D341Med (cell line): ENCODE measurements at places on chromosomes 16 and 17.

- DNase-seq, result no peak
Observed at GRCh38 chr16:16985707-16986106, 485.1 kb downstream of the XYLT1 start.

DNA sequence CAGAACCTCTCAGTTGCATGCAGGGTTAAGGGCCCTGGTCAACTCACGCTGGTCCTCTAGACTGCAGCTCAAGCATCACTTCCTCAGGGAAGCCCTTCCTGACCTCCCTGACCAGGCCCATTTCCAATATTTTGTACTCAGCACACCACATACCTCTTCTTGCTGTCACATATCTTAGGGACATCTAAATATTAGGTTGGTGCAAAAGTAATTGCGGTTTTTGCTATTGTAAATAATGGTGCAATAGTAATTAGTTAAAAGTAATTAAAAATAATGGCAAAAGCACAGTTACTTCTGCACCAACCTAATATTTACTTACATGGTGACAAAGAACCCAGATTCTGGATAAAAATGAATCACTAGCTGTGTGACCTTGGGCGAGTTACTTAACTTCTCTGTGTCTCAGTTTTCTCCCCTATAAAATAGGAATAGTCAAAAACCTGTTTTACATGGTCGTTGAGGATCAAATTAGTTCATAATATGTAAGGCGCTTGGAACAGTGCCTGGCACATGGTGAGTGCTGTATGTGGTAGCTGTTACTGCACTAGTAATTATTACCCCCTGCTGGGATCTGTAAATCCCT is 177.4 kb downstream of the PRKCB start:
- DNase-seq, result no peak

- DNase-seq, result no peak
Observed at GRCh38 chr16:72166954-72167561, 4.9 kb downstream of the PMFBP1 start.

DNA sequence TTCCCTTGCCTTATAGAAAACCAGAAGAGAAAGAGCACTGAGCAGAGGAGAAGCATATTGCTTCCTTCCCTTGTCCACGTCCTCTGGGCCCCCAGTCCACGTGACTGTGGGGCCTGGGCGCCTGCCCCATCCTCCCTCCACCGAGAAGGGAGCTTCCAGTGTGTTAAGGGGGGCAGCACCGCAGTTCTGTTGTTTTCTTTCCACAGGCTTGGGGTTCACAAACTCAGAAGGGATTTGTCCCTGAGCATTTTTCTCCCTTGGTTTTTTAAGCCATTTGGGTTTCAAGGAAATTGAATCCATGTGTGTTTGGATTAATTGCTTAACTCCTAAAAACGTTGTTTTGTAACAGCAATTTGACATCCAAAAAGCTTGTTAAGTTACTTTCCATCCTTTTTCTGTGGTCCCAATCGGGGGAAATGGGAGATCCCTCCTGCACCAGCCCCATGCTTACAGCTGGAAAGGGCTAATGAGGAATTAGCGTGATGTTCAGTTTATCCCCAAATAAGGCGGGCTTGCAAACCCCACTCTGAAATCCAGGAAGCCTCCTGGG is 347.5 kb upstream of the TNRC6C start:
- DNase-seq, result peak; percentile 29

GRCh38 chr16:49292413-49292812 is 10.8 kb upstream of the CBLN1 start:
- DNase-seq, result no peak

- DNase-seq, result no peak
Observed at GRCh38 chr16:21994856-21995465, 6.0 kb downstream of the PDZD9 start.

DNA sequence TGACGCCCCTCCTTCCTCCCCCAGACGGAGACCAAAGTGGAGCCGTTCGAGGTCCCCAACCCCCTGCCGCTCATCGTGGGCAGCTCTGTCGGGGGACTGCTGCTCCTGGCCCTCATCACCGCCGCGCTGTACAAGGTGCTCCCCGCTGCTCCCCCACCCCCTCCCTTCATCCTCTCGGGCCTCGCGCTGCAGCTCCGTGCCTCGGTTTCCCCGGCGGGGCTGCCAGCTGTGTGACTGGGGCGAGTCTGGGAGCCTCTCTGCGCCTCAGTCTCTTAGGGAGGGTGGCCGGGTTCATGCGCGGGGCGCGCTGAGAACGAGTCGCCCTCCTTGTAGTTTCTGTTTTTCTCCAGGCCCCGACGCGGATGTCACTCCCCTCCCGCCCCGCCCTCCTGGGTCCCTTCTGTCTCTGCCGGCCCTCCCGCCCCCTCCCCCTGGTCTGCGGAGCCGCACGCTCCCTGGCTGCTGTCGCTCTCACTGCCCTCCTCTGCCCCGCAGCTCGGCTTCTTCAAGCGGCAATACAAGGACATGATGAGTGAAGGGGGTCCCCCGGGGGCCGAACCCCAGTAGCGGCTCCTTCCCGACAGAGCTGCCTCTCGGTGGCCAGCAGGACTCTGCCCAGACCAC is 23.7 kb upstream of the ITGAX start:
- peak; percentile 31 for DNase-seq

DNA sequence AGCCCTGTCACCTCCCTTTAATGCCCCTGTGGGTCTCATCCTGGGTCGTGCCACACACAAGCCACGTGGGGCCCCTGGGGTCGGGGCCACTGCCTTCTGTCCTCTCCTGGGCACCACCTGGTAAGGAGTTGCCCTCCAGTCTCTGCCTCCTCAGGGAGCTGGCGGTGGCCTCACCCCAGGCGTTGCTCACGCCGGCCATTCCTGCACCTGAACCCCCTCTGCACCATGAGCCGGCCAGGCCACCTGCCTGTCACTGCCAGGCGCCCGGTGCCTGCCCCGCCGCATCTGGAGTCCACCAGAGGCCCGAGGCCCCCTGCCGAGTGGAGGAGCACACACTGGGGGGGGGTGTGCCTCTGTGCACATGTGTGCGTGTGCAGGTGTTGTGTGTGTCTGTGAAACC is 10.4 kb downstream of the NHERF2 start:
- no peak for DNase-seq

- DNase-seq, result no peak
Observed at GRCh38 chr16:11310997-11311561, 29.9 kb upstream of the PRM1 start.

- no peak for DNase-seq
Observed at GRCh38 chr16:60905811-60906210, 1130.4 kb downstream of the CDH8 start.

GRCh38 chr16:84613408-84614072 is 4.3 kb downstream of the COTL1 start:
- no peak for DNase-seq

DNA sequence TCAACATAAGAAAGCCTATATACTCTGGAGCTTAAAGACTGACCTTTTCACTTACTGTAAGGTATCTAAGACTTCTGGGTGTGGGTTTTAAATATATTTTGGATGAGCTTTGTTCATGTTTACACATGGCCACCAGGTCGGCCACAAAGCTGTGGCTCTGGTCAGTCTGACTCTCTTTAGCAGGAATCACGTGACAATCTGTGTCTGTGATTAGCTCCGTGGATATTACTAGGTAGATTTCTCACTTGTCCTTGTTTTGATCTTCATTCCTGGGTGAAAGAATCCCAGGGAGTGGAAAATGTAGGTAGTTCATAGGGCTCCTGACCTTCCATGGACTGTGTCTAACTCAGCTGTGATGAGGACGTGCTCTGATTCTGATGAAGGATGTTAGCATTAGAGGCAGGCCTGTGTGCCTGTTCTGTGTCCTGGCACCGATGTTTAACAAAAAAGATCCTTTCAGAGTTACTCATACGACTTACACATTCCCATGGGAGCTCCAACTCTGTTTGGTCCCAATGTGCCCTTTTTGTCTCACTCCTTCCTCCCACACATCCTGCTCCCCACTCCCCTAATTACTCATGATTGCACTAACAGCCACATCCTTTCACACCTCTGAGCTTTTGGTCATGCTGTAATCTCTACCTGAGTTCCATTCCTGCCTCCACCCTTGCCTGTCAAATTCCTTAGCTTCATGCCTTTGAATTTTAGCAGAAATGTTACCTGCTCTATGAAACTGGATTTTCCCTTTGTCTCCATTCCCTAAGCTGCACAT is 425.1 kb downstream of the MAF start:
- no peak for DNase-seq

DNA sequence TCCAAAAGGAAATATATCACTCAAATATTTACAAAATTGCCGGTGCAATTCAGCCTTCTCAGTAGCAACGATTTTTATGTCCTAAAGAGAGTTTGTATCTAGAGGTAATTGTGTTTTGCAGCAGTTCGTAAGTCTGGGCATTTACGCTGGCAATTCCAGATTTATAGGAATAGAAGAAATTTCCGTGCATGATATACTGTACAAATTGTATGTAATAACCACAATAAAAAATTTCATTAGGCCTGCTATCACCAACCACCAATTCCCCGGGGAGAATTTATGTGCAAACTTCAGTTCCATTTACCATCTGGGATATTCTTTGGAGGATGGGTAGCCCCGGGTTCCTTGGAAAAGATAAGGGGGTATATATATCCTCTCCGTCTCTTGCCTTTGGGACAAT is 401.5 kb downstream of the TMEM114 start:
- DNase-seq, result no peak

GRCh38 chr16:54934481-54935265 is 4.0 kb downstream of the IRX5 start:
- peak; percentile 50 for DNase-seq

GRCh38 chr17:39213852-39214251 is 11.9 kb downstream of the STAC2 start:
- DNase-seq, result no peak

- DNase-seq, result no peak
Observed at GRCh38 chr17:13541032-13541480, 60.7 kb downstream of the HS3ST3A1 start.

DNA sequence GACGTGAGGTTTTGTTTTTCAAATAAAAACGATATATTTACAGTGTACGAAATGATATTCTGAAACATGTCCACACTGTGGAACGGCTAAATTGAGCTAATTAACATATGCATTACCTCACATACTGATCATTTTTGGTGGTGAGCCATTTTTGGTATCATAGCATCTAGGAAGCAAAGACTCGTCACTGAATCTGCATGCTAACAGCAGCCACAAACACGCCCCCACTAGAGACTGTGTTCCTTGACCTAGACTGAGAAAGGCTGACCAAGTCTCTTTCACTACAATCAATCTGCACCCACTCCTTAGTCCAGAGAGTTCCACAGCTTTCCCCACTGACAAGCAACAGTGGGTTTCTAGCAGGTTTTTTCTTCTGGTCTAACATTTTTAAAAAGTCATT is 29.5 kb downstream of the NPLOC4 start:
- no peak for DNase-seq

DNA sequence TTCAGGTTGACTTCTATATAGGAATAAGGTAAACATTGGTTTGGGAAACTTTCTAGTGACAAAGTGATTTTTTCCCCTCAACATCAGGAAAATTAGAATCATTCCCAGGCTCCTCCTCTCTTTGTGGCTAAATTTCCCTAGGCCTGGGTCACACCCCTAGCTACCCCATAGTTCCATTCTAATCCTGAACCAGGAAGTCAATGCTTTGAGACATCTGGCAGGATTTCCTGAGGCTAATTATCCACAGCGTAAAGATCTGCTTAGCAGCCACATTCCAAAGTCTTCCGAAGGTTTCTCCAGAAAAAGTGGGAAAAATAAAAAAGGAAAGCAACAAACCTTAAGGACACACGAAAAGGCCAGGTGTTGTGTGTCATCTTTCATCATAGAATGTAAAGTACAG is 60.3 kb upstream of the CORO6 start:
- DNase-seq, result peak; percentile 61

DNA sequence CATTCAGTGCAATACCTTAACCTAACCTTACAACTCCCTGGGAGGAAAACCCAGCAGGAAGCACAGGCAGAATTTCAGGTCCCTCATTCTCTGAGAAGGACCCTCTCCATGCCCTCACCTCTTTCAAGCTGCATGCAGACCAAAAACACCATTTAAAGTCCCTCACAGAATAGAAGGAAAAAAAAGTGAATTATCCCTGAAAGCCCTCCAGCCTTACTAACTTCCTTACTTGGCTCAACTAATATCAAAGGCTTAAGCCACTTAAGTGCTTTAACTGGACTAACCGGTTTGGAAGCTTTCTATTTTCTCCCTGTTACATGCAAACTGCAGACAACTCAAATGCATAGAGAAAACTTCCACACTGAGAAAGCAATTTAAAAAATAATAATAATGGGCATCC is 60.5 kb downstream of the ADAMTS18 start:
- no peak for DNase-seq

DNA sequence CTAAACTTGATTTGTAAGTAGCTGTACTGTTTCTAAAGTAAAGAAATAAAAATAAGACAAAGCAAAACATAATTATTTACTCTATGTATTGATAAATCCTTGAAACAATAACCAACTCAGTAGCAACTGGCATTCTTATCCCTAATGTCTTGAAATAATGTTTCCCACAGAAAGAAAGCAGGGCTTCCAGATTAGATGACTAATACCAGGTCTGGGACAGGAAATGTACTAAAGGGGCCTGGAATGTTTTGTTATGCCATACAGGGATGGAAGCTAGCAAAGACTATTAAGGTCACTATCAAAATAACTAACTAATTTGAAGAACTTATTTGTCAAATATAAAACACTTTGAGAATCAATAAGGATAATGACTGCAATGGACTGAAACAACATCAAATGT is 82.1 kb downstream of the CFDP1 start:
- no peak for DNase-seq

GRCh38 chr16:81136390-81137335 is 40.5 kb upstream of the GCSH start:
- no peak for DNase-seq

- DNase-seq, result peak; percentile 11
Observed at GRCh38 chr17:31580316-31580705, 188.8 kb downstream of the RAB11FIP4 start.

- no peak for DNase-seq
Observed at GRCh38 chr17:66713533-66714042, 121.3 kb upstream of the CACNG5 start.

DNA sequence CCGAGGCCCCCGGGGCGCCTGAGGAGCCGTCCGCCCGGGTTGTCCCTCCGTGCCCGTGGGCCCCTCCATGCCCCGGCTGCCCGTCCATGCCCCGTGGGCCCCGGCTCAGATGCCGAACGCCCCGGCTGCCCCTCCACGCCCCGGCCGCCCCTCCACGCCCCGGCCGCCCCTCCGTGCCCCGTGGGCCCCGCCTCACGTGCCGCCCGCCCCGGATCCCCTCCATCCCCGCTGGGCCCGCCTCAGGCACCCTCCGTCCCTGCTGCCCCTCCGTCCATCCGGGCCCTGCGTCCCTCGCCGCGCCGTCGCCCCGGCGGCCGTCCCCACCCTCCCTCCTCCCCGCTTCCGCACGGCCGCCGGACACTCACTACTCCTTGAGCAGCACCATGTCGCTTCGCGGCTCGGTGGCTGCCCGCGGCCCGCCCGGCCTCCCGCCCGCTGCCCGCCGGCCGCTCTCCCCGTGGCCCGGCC is 382 bp downstream of the PITPNA start:
- DNase-seq, result no peak

DNA sequence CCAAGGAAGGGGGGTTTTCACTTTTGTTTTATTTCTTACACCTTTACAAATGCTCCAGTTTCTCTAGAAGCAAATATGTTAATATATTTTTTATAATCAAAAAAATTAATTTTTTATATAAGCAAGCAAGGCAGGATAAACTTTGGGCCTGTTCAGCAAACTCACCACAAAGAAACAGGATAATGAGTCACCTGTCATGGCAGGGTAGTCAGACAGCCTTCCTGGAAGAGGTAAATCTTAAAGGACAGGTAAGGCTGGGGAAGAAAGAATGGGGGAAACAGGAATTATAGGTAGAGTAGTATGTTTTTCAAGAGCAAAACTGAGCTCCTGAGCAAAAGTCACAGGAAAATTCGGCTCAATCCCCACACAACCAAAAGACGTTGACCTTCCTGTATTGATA is 186.3 kb upstream of the SOX9 start:
- no peak for DNase-seq
